GM13976 (cell line): ENCODE measurements at places on chromosomes 11 and 22.

GRCh38 chr22:28442264-28442710 lies 237.4 kb downstream of the TTC28 start:
- peak; percentile 92 for DNase-seq

DNA sequence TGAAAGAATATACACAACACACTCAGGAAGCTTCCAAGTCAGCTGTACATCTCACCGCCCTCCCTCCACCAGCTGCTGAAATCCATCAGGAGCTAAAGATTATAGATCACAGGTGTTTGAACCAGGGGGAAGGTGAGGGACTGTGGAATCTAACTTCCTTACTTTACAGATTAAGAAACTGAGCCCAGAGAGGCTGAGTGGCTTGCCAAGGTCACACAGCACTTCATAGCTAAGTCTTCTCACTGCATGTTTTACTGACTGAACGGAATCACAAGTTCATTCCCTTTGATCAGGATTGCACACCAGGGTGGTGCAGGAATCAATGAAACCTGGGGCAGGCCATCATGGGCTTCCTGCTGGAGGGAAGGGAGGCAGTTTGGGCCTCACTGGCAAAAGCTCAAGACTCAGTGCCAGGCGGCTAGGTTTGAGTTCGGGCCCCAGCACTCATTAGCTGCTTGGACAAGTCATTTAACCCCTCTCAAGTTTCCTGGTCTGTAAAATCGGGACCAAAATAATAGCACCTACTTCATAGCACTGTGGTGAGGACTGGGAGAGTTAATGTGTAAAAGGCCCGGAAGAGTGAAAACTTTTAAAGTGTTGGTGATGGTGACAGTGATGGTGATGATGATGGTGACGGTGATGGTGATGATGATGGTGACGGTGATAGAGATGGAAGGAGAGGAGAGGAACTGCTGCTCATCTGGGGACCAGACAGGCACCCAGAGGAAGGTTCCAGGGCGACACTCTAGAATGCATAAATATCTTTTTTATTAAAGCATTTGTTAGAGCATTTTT lies 8.2 kb downstream of the CD5 start:
- DNase-seq = no peak

DNA sequence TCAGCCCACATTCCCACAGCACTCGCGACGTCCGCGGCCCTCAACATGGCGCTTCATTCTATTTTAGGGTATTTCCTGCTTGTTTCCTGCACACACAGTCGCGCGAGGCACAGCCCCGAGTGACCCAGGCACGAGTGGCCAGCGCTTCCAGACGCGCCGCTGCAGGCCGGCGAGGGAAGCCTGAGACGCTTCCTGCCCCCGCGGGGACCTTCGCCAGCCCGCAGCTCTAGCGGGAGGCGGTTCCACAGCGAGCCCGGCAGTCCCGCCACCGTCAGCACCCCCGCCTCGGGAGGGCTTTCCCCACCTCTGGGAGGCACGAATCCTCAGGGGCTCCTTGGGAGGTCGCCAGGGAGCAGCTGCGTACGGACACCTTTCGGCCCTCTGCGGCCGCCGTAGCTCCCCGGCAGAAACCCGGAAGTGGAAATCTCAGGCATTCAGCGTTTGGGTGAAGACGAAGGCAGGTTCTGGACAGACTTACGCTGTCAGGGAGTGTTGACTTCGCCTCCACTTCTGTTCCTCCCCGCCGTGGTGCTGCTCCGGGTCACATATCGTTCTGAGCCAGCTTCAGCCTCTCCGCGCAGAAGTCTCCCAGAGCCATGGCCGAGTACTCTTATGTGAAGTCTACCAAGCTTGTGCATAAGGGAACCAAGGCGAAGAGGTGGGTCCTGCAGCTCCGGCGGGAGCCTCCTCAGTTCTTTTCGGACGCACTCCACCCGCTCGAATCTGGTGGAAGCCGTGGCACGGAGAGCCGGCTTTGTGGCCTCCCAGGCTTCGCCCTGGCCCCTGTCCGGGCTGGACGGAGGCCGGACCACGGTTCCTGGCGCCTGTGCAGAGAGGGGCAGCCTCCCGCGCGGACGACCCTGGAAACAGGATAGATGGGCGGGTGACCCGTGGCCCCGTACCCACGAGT lies 2925.9 kb upstream of the OR11H1 start:
- no peak for DNase-seq

GRCh38 chr11:22884217-22884616 lies 23.9 kb upstream of the CCDC179 start:
- no peak for DNase-seq

- no peak for DNase-seq
These were observed 454 bp downstream of the TMEM218 start for GRCh38 chr11:125111001-125111342.

GRCh38 chr22:37048133-37048532 lies 3.4 kb upstream of the KCTD17 start:
- no peak for DNase-seq

DNA sequence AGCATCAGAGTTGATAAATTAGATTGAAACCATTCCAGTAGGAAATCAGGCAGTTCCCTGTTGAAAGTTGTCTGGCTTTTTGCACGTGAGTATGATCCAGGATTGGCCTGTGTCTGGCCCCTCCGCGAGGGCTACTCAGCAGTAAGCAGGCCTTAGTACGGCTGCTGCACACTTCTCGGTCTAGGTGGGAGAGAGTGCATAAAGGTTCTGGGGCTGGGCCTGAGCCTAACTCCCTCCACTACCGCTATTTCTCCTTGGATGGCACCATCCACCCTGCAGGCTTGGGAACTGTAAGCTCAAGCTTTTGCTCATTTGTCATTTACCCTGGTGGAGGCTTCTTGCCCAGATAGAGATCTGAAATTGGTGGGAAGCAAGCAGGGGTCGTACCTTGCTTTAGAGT lies 22.0 kb downstream of the TUB start:
- DNase-seq = no peak

- DNase-seq = no peak
These were observed 21.5 kb downstream of the FADS3 start for GRCh38 chr11:61869708-61870451.

DNA sequence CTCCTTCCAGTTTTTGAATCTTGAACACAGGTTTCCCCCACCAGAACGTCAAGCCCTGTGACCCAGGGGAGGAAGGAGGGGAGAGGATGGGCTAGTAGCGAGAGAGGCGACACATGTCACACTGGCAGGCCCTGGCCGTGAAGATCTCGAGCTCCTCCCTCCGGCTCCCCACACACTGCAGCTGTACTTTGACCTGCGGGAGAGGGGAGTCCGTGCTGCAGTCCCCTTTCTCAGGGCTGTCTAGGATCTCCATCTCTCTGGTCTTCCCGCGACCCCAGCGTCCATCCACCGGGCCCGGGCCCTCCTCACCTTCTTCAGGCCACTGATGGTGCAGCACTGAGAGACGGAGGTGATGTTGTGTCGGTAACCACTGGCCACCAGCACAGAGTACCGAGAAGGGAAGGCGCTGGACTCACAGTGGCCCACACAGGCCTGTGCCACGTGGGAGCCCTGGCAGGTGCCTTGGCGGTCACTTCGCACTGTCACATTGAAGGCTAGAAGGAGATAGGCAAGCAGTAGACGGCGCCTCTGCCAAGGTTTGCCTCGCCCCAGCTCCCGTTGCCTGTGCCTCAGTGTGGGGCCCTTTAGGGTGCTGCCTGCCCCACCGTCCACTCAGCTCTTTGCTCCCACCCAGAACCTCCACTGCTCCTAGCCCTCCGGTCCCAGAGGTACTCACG lies 873 bp downstream of the GPHA2 start:
- peak; percentile 16 for DNase-seq

- no peak for DNase-seq
These were observed 31.7 kb upstream of the ABCC8 start for GRCh38 chr11:17508306-17508705.

DNA sequence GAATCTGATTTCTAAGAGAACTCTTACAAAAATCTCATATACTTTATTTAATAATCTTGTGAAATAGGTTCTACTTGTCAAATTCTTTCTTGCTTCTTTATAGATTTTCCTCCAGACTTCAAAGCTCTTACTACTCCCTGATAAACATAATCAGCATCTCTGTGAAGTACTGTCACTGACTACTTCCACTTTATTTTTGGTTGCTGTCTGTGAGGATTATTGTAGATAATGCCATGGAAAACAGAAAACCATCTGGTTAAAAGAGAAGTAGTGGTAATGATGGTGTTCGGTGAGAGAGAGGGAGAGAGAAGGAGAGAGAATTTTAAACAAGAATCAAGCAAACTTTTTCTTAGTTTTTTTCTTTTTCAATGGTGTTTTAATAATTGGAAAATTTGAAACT lies 152.3 kb downstream of the TMEM135 start:
- DNase-seq = no peak

GRCh38 chr22:46087816-46088277 lies 62.5 kb upstream of the PPARA start:
- no peak for DNase-seq

GRCh38 chr22:17083255-17083654 lies 1.5 kb upstream of the IL17RA start:
- DNase-seq = no peak

DNA sequence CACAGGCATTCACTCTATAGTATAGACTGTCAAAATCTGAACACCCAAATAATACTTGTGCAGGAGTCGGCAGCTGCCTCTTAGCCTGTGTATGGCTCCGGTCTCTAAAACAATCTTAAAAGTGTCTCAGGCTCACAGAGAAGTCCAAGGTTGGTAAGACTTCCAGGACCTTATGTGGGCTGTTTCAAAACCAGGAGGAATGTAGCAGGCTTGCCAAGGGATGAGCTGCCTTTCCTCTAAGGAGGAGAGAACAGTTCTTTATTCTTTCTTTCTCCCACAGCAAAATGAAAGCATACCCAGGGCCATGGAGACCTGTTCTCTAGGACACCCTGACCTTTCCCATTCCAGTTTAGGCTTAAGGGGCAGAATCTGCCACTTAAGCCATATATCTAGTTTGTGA lies 176.5 kb downstream of the TRPC6 start:
- no peak for DNase-seq

- DNase-seq = no peak
These were observed 63.8 kb downstream of the KIAA1671 start for GRCh38 chr22:25016311-25016710.
